NCI-H69 (cell line): ENCODE measurements at places on chromosomes 7 and 10.

DNA sequence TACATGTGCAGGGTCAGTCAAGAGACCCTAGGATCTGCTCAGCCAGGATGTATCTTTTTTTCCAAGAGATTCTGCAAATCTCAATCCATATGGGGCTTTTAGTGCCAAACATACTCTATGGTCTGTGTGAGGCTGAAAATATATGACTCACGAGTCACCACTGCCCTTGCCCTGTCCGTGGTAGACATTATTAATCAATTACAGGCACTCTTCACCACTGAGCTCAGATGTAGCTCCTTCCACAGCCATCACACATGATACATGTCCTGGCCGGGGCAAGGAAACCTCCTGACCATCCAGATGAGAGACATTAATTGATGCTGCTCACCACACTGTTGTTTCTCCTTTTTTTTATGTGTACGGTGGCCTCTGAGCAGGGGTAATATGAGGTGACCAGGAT is 90.2 kb upstream of the RET start:
- no peak for DNase-seq

DNA sequence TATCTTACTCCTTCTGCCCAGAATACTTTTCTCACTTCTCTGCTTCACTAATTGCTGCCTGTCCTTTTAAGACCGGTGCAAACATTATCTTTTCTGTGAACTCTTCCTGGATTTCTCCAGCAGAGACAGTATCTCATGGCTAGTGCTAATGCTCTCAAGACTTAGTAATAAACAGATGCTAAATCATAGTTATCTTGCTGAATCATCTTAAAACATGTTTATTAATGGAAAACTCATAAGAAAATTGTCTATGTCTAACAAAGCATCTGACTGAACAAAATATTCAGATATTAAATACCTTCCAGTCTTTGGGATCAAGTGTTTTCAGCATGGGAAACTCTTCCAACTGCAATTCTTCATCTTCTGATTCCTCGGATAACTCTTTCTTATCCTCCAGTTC is 3.1 kb downstream of the DNAJC2 start:
- no peak for DNase-seq

GRCh38 chr10:87918254-87918859 is 54.9 kb downstream of the PTEN start:
- peak; percentile 9 for DNase-seq

GRCh38 chr10:17425584-17426262 is 28.7 kb downstream of the ST8SIA6 start:
- DNase-seq: no peak

DNA sequence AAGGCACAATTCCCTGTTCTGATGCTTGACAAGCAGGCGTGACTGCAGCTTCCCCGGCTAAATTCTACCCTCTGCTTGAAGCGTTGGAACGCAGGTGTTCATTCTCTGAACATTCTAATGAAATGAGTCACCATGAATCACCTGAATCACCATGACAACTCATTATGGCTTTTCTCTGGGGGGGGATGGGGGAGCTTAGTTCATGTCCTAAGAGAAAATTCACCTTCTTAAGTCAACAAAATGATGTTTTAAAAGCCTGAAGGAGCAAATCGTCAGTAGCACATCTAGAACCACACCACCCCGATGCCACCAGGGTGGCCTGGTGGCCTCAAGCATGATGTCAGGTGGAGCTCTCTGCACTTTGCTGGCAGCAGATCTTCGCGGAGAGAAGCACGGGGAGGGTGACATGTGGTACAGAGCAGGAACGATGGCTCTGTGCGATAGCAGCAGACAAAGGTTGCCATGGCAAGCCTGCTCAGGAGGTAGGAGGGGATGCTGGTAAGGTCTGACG is 33.7 kb downstream of the DDC start:
- DNase-seq: peak; percentile 97

GRCh38 chr10:5630112-5630436 is 36.3 kb downstream of the ASB13 start:
- DNase-seq: no peak

DNA sequence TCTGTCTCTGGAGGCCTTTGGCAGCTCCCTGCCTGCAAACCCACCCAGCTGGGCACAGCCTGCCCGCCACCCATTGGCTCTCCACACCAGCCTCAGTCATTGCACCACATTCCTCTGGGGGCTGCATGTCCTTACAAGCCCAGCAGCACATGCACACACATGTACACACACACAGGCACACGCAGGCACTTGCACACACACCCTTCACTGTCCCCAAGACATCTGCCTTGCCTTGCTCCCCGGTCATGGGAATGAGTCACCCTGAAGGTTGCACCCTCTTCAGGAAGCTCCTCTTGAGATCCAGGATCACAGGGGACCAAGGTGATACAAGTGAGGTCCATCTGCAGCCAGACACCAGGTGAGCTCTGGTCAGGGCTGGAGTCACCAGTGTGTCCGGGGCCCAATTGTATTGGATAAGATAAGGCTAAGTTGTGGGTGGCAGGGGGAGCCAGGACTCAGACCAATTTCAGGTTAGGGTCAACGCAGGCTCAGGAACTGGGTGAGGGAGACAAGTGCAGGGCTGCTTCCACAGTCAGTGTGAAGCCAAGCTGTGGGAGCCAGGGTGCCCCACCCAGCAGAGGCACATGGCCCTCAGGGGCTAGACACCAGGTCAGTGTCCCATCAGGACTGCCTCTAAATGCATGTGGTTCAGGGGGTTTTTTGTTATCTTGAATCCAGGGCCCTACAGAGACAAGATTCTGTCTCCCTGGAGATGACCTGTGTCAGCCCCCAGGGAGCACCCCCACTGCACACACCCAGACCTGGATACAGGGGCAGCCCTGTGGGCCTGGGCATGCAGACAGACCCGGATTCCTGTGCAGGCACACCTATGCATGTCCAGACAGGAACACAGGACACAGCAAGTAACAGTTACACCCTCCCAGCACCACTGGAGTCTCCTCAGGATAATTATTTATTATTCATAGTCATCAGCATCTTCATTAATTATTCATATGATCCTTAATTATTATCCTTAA is 33.8 kb downstream of the KCNH2 start:
- DNase-seq: no peak

DNA sequence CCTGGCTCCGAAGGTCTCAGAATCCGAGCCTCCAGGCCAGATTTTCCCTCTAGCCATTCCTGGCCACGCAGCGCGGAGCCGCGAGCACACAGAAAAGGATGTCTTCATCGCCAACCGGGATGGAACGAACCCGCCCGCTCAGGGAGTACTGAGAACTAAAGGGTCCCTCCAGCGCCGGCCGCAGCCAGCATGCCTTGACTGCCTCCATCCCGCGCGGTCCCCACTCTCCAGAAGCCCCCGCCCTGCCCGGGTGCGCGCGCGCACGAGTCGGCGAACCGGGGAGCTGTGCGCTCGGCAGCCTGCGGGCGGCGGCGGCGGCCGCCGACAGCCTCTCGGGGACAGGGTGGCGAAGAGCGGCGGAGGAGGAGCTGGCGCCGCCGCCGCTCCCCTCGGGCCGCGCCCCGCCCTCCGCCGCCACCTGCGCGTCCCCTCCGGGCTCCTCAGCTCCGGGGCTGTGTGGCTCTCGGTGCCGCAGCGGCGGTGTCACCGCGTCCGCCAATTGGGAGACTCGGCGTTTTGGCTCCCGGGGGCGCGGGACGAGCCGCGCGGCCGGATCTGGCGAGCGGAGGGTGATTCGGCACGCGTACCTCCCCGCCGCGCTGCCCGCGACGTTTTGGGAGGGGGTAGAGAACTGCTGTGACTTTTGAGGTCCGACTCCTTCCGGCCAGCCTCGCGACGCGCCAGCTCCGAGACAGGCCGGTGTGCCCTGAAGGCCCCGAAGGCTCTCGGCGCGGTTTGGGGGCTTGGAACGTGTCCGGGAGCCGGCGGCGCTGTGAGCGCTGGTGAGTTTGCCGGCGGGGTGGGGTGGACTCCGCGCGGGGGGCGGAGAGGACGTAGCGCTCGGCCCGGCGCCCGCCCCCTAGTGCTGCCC is 453 bp upstream of the GALNT17 start:
- peak; percentile 80 for DNase-seq

GRCh38 chr10:23016636-23017035 is 78.7 kb upstream of the MSRB2 start:
- no peak for DNase-seq

GRCh38 chr7:32053204-32053603 is 17.0 kb downstream of the PDE1C start:
- no peak for DNase-seq

GRCh38 chr7:158527915-158528502 is 59.6 kb downstream of the PTPRN2 start:
- DNase-seq: peak; percentile 67

GRCh38 chr7:49618028-49618427 is 155.4 kb upstream of the VWC2 start:
- DNase-seq: no peak

DNA sequence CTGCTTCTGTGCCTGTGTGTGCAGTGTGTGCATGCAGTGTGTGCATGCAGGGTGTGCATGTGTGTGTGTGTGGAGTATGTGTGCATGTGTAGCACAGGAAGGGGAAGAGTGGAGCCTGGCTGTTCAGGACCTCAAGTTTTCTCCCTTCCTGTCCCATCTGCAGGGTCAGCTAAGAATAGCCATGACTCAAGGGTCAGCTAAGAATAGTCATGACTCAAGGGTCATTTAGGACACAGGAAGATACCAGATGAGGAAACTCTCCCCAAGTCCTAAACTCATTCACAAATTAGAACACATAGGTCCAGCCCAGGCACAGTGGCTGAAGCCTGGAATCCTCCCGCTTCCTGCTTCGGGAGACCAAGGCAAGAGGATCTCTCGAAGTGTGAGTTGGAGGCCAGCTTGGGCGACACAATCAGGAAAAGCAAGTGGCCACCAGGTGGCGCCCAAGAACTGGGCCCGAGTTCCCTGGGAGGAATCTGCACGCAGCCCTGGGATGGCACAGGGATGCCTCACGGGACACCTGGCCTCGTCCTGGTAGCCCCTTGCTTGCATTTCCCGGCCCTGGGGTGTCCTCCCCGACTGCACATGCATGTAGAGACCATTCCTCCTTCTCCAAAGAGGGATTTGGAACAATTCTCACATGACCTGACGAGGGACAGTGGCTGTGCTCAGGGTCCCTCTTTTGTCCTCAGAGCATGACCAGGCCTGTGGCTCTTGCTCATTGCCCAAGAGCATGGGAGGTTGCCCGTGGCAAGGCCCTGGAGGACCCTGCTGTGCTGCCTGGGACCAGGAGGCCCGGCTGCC is 21.4 kb upstream of the VOPP1 start:
- DNase-seq: peak; percentile 75
